ENCODE measurements at places on chromosomes 6 and 20.

- DNase-seq, result no peak
These were observed 99.8 kb downstream of the OPRM1 start for GRCh38 chr6:154138793-154139192.

GRCh38 chr20:51910321-51911050 lies 108.2 kb upstream of the SALL4 start:
- no peak for DNase-seq

GRCh38 chr20:63950701-63951397 lies 5.4 kb downstream of the UCKL1 start:
- no peak for DNase-seq

GRCh38 chr6:158769234-158769770 lies 49.9 kb downstream of the EZR start:
- no peak for DNase-seq

GRCh38 chr6:16783952-16784565 lies 22.8 kb upstream of the ATXN1 start:
- no peak for DNase-seq
